ENCODE measurements at places on chromosomes 7 and 10. TPM values are rescaled to one million over a fixed set of nuclear protein-coding genes. Genes with fewer than 3 reads are reported as not detected.

The NUTM2A gene
- 1.0 TPM for total RNA-seq

The GIMAP1 gene
- total RNA-seq: not detected

The FAM13C gene
- total RNA-seq: 0.54 TPM

The SAMD8 gene
- 30.5 TPM for total RNA-seq

The DEPP1 gene
- 10.1 TPM for total RNA-seq

The TRIM50 gene
- total RNA-seq: not detected

The AQP1 gene
- 0.54 TPM for total RNA-seq

The CUZD1 gene
- 0.11 TPM for total RNA-seq

The TCAF2 gene
- total RNA-seq: 5.9 TPM

The C10orf105 gene
- total RNA-seq: not detected

The NUTM2B gene
- total RNA-seq: not detected

The ITGA8 gene
- not detected for total RNA-seq

The CPSF4 gene
- total RNA-seq: 44.9 TPM

GRCh38 chr10:80260295-80261243, 28.9 kb downstream of the MAT1A start:
- peak; percentile 23 for DNase-seq

GRCh38 chr10:58089739-58090138, 178.0 kb downstream of the IPMK start:
- no peak for DNase-seq

DNA sequence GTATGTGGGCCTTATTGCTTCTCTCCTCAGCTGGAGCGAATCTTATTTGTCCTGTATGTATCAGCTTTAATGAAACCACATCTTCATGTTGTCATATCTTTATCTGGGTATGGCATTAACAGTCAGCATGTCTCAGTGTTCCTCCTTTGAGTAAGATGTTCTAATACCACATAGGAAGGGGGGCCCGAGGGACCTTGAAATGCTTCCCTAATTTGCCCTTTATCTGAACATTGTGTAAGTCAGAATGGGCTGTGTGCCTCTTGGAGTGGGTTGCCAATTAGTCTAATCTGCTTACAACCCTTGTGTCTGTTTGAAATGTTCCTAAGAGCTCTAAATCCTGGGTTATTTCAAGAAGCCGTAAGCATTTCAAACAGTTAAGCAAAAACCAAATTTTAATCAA, 623.8 kb downstream of the SUGCT start:
- no peak for DNase-seq

GRCh38 chr10:20890491-20891337, 6.4 kb downstream of the NEBL start:
- peak; percentile 33 for DNase-seq

GRCh38 chr10:113604572-113604971, 51.7 kb downstream of the HABP2 start:
- DNase-seq: no peak

DNA sequence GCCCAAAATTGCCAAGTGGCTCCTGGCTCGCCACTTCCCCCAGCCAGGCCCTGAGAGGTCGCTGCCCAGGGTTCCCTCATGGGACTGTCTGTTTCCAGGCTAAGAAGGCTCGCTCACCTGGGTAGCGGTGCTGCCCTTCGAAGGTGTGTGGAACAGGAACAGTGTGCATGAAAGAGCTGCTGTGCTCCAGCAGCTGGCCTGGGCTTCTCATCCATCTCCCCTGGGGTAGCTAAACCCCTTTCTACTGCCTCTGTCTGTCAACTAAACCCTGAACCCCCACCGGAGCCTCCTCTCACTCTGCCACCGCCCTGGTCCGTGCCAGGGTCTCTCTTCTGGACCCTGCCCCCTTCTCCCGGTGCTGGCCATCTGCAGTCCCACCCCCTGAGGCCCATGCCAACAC, 152.9 kb downstream of the EBF3 start:
- DNase-seq: no peak

GRCh38 chr10:98790817-98791216, 344.1 kb upstream of the HPS1 start:
- peak; percentile 34 for DNase-seq

DNA sequence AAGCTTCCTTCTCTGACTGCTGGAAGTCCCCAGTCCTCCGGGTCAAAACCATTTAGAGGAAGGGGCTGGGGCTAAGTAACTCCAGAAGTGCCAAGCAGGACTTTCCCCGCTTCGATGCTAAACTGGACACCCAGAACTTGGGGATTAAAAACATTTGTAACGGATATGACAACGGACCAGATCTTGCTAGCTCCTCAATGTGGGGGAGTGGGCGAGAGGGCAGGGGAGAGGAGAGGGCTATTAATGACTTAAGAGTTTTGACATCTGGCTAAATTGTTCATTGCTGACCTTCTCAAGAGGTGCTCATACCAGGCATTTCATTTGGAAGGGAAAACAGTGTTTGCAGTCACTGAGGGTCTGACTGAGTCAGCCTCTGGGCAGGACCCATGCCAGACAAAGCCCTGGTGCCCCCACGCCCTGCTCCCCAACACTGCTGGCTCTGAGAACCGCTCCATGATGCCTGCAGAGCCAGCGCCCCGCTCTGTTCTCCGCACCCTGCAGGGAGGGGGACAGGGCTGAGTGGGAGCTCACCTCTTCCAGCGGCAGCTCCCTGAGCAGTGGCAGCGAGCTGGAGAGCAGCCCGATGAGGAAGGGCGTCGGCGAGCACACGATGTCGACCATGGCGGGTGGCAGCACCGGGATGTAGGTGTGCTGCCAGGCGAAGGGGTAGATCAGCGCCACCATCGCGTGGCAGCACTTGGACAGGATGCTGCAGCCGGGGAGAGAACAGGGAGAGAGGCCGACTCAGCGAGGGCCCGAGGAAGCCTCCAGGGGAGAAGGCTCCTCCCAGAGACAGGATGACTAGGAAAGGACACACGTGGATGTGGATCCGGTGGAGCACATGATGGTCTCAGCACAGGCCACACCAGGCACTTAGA, 47.7 kb upstream of the MKRN1 start:
- DNase-seq: no peak

GRCh38 chr10:61112771-61113170, 168.8 kb upstream of the RHOBTB1 start:
- no peak for DNase-seq

DNA sequence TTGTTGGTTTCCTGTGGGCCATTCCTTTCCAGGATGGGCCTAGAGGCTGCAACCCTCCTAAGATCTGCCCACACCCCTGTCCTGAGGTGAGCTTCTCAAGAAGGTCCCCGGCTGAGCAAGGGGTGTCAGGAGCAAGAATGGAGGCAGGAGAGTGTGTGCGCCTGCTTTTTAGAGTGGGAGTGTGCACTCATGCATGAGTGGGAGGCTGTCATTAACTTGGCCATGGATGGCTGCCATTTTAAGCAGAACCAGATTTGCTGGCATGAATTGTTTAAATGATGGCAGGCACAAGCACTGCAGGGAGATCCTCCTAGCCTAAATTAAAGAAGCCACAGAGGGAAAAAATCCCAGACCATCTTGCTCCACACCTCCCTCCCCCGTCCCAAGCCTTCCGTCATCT, 2.9 kb upstream of the SGPL1 start:
- no peak for DNase-seq

DNA sequence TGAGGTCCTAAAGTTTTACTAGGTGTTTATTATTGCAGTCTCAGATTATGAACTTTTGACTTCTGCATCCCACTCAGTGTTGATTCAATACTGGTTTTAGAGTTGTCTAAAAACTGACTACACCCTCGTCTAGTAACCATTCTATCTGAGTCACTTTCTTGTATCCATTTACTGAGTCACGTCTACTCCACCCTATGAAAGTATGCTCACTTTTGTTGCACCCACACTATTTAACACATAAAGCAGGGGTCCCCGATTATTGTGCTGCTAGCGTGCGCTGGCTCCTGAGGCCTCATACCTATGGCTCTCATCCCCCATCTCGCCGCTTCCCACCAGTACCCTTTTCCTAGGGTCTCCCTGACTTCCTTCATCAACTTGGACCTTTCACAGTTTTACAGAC, 2.0 kb downstream of the SAMD9 start:
- DNase-seq: peak; percentile 93

DNA sequence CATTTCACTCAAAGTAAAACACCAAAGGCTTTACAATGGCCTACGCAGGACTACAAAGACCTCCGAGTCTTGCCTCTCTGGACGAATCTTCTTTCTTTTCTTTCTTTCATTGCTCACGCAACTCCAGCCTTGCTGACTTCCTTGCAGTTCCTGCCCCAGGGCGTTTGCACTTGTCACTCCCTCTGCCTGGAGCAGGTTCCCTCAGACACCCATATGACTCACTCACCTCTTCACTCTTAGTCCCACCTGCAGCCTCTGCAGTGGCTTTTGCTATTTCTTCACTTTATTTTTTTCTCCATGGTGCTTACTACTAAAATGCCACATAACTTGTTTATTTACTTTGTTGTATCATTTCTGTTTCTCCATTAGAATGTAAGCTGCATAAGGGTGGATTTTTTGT, 33.1 kb downstream of the GHRHR start:
- no peak for DNase-seq

GRCh38 chr7:157684157-157684908, 347.5 kb downstream of the DNAJB6 start:
- no peak for DNase-seq

GRCh38 chr10:110609605-110610004, 34.5 kb upstream of the RBM20 start:
- no peak for DNase-seq

DNA sequence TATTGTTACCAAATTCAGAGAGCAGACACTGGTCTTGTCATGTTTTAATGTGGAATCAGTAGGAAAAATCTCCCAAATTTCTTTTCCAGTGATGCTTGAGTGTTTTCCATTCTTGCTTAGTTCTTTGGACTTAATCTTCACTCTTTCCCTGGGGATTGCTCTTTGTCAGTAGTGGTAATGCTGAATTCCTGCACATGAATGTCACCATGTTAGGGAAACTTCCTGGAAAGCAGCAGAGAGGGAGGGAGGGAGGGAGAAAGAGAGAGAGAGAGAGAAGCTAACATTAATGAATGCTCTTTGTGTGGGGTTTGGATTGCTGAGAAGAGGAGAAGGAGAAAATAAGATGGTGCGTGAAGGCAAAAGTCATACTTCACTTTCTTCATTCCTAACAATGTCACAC, 295.3 kb upstream of the COBL start:
- DNase-seq: no peak

- DNase-seq: no peak
Measured at GRCh38 chr7:24713039-24713793, 44.0 kb downstream of the GSDME start.

- DNase-seq: peak; percentile 80
Measured at GRCh38 chr7:17939606-17940301, 540 bp downstream of the SNX13 start.

DNA sequence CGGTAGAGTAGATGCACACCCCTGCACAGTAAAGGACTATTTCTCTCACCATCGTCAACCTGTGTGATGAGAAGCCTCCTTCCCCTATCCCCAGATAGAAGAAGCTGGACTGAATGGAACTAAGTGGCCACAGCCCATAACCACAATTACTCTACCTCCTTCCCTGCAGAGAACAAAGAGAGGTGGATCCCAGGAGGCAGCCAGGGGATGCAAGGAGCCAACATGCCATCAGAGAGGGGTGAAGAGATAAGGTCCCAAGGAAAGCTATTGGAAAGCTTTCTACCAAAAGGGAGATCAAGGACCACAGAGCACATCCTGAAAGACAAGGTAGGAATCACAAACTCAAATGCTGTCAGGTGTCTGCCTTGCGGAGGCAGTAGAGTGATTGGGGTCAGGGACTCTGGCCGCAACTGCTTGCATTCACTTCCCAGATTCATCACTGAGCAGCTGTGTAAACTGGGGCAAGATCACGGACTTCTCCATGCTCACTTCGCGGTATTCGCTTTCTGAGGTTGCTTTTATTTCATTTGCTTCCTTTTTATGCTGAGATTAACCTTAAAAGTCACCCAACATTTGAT, 81.6 kb upstream of the MYO3A start:
- no peak for DNase-seq

DNA sequence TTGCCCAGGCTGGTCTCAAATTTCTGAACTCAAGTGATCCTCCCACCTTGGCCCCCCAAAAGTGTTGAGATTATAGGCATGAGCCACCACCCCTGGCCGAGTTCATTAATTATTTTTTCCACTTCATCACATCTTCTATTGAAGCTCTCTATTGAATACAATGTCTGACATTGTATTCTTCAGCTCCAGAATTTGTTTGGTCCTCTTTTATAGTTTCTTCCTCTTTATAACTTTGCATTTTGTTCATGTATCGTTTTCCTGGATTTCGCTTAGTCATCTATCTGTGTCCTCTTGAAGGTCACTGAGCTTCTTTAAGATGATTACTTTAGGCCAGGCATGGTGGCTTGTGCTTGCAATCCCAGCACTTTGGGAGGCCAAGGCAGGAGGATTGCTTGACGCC, 30.2 kb downstream of the NOM1 start:
- DNase-seq: no peak

GRCh38 chr10:130745821-130746220, 565.7 kb downstream of the TCERG1L start:
- DNase-seq: no peak

GRCh38 chr7:85823396-85824080, 636.7 kb upstream of the SEMA3D start:
- DNase-seq: peak; percentile 34

DNA sequence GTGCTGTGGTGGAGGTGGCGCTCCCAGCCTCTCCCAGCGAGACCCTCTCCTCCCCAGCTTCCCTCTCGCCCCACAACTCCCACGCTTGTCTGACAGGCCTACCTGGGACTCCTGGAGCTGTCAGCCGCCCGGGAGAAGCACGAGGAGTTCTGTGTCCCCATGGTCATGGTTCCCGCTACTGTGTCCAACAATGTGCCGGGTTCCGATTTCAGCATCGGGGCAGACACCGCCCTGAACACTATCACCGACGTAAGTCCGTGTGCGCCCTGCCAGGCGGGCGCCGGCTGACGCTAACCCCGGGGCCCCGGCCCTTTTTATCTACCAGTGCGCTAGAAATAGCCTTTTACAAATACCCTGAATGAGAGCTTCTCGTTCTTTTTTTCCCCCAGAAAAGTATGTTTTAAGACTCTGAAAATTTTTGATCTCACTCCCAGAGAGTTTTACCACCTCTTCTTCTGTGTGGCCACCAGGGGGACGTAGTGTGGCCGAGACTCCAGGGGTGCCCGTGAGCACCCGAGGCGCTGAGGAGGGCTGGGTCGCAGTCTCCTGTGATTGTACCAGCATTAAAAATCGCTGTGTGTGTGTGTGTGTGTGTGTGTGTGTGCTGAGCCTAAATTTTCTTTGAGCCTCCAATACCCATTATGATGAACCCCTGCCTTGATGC, 52.6 kb downstream of the PFKP start:
- DNase-seq: peak; percentile 74

- DNase-seq: no peak
Measured at GRCh38 chr7:129848436-129848835, 104.3 kb downstream of the UBE2H start.

GRCh38 chr7:19390795-19391194, 245.6 kb upstream of the FERD3L start:
- no peak for DNase-seq

DNA sequence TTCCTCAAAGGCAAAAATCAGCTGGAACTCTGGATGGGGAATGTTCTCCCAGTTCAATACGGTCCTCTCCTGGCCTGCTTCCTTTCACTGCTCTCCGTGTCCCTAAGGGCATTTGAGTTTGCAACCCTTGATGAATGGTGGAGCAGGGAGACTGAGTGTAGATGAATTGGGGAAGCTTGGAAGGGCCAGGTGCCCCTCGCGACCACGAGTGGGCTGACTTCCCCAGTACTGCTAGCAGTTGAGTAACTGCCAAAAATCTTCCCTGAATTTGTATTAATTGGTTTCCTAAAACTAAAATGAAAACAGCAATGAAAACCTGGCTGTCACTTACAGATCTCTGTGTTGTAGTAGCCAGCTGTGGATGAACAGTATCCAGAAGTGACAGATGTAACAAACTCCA, 13.6 kb downstream of the IRF5 start:
- no peak for DNase-seq

- no peak for DNase-seq
Measured at GRCh38 chr7:81790120-81790500, 20.3 kb upstream of the HGF start.

GRCh38 chr7:70612811-70613210, 519.1 kb upstream of the GALNT17 start:
- DNase-seq: no peak

Measured in GM23248 (cell line).